ENCODE measurements at places on chromosomes 1 and 21.
A peak's percentile ranks its signal among the peaks of the same experiment; 100 is the strongest.

GRCh38 chr1:110425612-110426152 lies 18.2 kb upstream of the LAMTOR5 start:
- DNase-seq = no peak

GRCh38 chr1:6009120-6010040 lies 17.2 kb upstream of the NPHP4 start:
- DNase-seq = no peak

DNA sequence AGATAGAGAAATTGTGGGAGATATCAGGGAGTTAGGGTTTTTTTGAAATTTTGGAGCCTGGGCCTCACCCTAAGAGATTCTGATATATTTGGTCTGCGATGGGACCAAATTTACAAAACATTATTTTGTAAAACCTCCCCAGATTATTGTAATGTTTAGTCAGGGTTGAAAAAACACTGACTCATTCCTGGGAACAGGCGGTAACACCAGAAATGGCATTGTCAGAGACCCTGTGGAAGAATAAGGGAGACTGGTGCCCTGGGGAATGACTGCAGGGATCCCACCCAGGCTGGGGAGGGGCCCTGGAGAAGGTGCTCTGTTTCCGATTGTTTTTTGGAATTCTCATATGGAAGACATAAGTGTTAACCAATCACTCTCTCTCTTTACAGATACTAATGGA lies 13.1 kb upstream of the STRIP1 start:
- DNase-seq = no peak

DNA sequence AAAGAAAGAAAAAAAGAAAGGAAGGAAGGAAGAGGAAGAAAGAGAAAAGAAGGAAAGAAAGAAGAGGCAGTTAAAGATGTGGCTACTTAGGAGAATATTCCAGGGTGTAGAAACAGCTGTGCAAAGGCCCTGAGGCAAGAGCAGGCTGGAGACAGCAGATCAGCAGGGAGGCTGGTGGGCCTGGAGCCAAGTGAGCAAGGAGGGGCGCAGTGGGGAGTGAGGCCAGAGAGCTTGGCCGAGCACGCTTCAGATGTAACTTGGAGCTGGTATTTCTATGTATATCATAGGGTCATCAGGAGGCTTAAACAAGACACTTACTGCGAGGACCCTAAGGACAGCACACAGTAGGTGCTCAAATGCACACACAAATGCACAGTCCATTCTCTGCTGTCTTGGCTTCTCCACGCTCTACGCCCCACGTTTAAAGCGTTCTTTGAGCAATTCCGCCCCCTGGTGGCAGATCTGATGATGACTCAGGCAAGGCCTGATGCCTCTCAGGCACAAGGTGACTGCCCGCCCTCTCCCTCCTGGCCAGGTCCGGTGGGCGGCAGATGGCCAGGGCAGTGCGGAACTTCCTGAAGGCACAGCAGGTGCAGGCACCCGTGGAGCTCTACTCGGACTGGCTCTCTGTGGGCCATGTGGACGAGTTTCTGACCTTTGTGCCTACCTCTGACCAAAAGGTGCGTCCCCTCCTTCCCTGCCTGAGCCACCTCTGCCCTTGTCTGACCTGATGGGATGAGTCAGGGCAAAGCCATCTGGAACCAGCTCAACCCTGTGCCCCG lies 11.9 kb upstream of the PADI3 start:
- DNase-seq = peak; percentile 85

GRCh38 chr1:235287208-235287882 lies 40.6 kb downstream of the ARID4B start:
- no peak for DNase-seq

Measured in COLO829 (cell line).